ENCODE measurements at places on chromosomes 7 and 10.
A peak's percentile ranks its signal among the peaks of the same experiment; 100 is the strongest.

DNA sequence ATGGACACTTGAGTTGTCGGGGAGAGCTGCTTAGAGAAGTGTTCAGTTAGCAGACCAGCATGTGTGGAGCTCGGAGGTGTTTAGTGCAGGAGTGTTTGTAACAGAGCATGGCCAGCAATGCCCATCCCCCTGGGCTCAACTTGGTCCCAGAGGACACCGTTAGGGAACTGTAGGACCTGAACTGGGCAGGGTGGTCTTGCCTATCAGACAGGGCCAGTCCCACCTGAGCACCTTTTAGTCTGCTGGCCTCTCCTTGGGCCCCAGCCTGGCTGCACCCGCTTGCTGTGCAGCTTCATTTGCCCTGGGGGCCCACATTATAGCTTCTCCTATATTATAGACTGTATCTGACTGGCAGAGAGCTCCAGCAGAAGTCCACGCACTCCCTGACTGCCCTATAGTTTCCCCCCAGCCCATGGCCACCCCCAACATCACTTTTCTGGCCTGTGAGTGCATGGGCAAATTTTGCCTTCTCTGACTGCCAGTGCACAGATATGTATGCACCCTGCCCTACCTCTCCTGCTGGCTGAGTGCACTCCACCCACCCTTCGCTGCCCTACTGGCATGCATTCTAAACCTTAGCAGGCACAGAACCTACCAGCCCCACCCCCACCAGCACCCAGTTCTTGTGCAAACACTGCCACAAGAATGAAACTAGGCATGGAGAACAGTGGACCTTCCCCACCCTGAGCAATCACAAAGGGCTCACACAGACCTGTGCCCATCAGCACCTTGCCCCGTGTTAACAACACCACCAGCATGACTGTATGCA, 1030.6 kb upstream of the GHITM start:
- no peak for DNase-seq

DNA sequence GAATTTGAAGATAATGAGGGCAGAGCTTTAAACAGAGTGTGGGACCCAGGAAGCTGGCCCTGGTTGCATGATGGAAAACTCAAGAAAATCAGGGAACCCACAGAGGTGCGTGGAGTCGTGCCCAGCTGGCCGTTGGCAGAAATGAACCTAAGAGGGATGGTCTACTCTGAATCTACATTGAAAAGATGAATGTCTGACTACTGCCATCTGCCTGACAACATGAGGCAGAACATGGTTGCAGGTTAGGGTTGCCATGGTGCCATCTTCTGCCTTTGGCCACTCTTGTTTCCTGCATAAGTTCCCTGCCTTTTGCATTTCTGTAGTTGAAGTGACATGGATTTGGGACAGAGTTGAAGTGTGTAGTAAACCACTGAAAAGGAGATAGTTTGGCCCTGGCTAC, 138.5 kb upstream of the COBL start:
- no peak for DNase-seq

DNA sequence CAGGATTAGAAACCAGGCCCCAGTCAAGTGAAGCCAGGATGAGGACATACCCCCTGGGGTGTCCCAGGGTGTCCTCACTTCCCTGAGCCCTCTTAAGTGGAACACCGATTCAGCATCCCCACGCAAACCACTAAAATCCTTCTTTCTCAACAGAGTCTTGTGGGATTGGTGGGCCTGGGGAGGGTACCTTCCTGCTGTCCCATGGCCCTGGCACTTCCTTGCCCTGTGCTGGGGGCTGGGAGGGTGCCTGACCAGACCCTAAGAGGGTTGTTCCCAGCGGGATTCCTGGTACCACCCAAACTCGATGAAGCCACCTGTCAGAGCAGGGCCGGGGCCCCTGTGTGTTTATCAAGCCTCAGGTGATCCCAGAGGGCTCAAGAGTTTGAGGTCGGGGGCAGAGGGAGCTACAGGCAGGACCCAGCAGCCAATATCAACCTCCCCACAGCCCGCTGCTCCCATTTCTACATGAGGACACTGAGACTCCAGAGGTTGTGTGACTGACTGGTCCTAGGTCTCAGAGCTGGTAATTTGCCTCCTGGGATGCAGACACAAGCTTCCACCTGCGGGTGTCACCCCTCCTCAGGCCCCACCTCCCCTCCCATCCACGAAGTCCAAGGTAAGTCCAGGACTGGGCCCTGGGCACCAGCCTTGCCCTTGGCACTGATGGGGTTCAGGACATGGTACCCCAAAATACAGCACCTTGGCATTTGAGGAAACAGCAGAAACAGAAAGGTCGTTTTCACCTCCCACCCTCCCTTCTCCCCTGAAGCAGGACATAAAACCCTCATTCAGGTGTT, 31.4 kb downstream of the OAT start:
- DNase-seq, result no peak

GRCh38 chr7:83468251-83468739, 180.6 kb downstream of the SEMA3E start:
- DNase-seq, result peak; percentile 95

GRCh38 chr10:18312374-18313139, 172.3 kb downstream of the CACNB2 start:
- peak; percentile 13 for DNase-seq

- no peak for DNase-seq
Observed at GRCh38 chr7:68276725-68277124, 1280.1 kb downstream of the TYW1 start.

DNA sequence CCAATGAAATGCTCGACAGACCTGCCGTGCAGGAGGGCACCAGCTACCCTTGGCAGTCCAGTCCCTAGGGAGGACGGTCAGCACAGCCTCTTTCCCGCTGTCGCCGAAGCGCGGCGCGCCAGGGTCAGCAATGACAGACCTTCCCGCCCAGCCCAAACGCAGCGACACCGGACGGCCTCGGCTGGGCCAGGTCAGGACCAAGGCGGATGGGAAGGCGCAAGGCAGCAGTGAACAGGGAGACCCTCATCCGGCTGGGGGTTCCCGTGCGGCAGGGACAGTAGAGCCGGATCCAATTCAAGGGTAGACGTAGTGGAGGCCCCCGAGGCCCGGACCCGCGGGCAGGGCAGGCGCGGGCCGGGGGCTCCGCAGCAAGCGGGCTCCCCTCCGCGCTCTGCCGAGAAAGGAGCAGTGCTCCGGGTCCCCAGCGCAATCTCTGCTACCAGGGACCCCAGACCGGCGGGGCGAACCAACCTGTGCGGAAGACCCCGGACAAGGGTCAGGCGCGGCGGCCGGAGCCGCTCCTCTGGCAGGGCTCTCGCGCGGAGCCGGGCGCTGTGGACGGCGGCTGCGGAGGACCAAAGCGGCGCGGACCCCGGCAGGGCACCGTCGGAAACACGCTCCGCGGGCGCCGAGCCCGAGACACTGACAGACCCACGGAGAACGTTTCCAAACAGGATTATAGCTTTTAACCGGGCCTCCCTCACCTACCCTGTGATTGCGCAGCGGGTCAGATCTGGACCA, at the start of gene SEC31B:
Gene SEC31B (minus strand): TSS at position 551 of the 741 bp plus-strand sequence. CDS start 2,909 bp downstream, outside the sequence.
- no peak for DNase-seq

- peak; percentile 56 for DNase-seq
Observed at GRCh38 chr10:95601116-95601719, 40.0 kb upstream of the SORBS1 start.

DNA sequence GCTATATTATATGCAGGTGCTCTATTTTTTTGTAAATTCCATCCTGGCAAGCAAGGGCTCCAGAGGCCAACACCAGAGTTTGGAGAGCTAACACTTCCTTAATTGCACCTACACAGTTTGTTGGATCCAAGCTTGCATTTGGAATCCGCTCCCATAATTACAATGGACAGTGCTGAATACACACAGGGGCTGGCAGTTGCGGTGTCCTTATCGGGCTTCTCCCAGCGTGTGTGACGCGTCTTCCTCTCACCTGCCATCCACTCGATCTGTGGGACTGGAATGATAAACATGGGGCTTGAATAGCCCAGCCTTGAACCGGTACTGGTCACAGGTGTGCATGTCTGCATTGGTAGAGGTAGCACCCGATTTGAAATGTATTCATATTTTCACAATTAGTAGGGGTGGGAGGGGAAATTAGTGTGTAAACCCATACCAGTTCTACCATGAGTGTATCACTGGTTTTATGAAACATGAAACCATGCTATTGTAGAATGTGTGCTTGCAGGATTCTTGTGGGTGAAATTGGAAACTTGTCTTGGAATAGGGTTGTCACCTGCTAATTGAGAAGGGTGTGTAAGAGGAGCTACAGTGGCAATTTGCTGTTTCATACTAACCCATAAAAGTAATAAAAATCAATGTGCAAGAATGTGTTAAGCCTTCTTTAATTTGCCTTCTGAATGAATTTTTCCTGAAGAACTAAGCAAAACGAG, 316.5 kb downstream of the WDR11 start:
- DNase-seq, result no peak

- no peak for DNase-seq
Observed at GRCh38 chr7:1544896-1545416, 11.0 kb downstream of the TMEM184A start.

GRCh38 chr7:27247000-27247399, 4.4 kb downstream of the EVX1 start:
- no peak for DNase-seq

GRCh38 chr10:22824520-22824919, 103.3 kb upstream of the ARMC3 start:
- DNase-seq, result no peak

DNA sequence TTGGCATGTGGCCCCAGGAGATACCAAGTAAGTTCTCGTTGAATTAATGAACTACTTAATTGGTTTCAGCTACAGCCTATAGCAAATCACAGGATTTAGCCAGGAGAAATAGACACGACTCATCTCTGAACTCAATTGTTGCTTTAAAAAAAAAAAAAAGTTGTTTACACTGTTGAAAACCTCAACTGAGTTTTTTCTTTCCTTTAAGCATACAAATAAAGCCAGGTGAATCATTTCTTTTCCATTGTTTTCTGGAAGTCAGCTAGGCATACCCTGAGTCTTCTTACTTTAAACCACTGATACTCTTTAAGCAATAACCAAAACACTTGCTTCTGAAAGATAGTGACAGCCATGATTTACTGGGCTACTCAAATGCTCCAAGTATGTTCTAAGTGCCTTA, 755 bp downstream of the FRMPD2 start:
- DNase-seq, result no peak

All from skeletal muscle cell (primary cell).